ENCODE measurements at places on chromosomes 13 and 19.

DNA sequence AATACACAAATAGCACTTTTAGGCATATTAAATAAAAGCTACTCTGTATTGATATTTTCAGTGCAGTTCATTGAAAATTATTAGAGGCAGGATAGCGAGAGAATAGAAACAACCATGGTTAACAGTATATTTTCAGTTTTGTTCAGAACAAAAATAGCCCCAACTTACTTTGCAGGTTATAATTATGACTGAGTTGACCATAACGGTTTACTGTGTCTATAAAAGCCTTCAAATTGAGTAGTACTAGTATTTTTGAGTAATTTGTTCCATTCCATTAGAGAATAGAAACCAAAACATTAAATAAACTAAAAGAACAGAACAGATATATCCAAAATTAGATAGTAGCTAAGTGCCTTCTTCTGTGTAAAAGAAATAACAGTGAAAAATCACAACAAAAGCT, 1108.4 kb upstream of the PCDH20 start:
- DNase-seq, result no peak

- DNase-seq, result no peak
Observed at GRCh38 chr19:15461694-15462093, 2.6 kb downstream of the RASAL3 start.

DNA sequence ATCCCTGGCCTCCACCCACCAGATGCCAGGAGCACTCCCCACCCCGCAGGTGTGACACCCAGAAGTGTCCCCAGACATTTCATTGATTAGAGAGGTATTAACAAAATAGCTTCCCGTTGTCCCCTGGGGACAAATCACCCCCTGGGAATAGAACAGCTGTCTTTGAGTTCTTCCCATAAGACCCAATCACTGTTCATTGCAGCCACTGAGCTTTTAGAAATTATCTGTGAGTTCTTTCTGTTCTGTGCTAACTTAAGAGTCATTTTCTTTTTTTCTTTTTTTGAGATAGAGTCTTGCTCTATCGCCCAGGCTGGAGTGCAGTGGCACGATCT, 32.8 kb downstream of the MYO9B start:
- no peak for DNase-seq

GRCh38 chr19:58252102-58252685, 23.5 kb downstream of the ZNF544 start:
- DNase-seq, result no peak

DNA sequence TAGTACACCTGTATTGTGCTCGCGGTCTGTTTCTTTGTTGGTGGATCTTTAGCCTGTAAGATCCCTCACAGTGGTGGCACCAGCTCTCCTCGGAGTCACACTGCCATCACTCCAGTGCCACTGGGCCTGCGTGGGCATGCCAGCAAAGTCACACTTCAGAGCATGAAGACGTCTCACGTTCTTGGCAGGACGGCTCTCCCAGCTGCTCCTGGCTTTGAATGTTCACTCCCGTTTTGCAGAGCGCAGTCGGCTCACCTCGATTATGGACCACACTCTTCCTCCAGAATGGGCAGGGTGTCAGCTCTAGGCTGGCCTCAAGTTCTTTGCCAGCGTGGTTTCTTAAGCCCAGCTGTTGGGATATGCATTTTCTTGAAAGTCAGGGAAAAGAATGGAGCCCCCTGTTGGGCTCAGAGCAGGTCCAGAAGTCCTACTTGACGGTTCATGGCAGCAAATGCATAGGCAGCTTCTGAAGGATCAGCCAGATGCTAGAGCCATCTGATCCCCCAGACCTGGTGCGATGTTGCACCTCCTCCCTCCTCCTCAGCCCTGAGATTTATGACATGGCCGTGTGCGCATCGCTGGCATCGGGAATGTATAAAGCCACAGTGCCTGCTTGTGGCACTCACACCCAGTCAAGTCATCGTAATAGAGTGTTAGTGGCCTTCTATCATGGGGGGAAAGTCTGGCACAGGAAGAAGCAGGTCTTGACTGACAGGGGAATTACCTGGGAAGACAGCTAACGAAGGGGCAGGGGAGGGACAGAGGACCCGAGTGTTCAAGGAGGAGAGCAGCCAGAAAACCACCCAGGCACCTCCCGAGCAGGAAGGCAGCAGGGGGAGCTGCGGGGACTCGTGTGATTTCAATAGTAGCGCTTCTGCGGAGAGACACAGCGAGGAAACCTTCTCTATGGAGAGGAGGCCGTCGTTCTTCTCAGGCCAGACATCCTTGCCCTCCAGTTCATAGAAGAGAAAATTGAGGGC, 40.2 kb upstream of the NPAS1 start:
- no peak for DNase-seq

DNA sequence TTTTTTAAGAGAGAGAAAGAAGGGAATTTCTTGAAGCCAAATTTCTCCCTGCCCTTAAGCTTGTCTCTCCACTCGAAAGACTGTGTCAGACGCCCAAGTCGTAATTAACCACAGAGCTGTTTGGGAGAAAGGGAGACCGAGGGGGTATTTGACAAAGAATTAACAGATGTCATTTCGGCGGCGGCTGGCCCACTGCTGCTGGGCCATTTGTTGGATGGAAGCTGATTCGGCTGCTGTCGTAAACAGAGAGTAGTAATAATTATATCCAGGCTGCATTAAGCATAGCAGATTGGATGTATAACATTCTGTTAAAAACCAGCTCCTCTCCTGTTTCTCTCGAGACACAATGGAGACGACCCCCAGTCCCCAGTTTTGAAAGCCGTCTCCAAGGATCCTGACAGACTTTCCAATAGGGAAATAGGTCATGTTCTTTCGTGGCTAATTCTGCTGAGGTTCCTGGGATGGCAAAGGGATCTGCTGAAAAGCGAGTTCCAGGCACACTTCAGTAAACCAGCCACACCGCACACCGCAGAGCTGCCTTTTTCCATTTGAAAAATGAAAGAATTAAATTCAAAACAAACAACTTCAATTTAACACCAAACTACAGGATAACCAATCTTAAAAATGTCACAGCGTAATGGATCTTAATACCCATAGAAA, 71.5 kb downstream of the KCTD15 start:
- no peak for DNase-seq

DNA sequence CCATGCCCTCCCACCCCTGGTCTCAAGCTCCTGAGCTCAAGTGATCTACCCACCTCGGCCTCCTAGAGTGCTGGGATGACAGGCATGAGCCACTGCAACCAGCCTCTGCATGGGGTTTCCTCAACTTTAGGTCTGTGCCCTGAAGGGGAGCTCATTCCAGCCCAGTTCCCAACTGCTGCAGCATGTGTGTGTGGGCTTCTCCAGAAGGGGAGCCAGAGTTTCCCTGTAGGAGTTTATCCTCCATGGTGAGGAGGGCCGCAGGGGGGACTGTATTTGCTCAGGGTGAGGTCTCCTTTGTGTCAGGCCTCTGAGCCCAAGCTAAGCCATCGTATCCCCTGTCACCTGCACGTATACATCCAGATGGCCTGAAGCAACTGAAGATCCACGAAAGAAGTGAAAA, 11.3 kb upstream of the ZNF808 start:
- DNase-seq, result no peak

- DNase-seq, result no peak
Observed at GRCh38 chr19:18519962-18520847, 1.7 kb downstream of the ELL start.

DNA sequence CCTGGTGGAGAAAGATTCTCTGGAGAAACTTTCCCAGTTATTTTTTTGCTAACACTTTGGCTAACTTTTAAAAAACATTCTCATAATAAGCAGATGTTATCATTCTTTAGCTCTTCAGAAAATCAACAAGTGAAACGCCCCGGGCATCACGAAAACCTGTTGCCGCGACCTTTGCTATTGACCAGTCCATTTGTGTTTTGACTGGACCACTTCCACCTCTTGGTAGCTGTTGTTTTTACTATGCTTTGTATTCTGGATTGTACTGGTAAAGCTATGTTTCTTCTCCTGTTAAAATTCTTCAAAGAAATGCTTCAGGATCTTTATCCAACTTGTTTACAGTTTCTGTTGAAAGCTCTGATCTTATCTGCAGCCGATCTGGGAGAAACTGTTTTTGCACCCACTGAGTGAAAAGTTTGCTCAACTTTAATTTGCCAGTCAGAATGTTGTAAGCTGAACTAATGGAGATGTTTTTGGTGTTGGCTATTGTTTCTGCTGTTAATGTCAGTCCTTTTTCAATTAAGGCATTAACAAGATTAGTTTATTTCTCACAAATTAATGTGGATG, 23.3 kb downstream of the UFM1 start:
- DNase-seq, result no peak

- no peak for DNase-seq
Observed at GRCh38 chr13:43159026-43159461, 135.7 kb downstream of the DNAJC15 start.

DNA sequence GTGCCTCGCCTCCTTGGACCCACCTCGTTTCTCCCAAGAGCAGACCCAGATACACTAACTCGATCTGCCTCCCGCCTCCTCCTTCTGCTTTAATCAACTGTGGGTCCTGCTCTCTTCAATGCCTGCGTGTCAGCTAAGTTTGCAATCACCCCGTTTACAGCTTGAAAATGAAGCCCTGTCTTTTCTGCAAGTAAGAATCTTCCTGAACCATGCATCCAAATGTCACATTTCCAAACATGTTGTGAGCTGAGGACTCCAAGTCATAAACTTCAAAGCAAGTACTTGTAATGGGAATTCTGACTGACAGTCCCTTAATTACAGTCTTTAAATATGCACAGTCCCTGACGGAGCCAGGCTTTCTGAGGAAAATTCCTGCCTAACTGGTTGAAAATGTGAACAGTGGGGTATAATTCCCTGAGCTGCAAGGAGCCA, 154.9 kb upstream of the UQCRFS1 start:
- no peak for DNase-seq

DNA sequence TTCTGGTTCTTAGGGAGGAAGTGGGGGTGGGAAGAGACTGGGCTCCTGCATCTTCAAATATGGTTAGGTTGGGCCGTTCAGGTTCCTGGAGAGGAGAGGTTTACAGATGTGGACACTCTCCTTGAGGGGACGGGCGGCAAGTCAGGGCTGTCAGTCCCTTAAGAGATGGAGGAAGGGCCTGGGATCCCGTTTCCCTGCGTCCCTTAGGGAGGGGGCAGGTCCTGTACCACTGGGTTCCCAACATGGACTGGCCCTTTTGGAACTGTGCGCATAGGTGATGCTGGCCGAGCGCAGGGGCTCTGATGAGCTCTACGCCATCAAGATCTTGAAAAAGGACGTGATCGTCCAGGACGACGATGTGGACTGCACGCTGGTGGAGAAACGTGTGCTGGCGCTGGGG, 10.9 kb upstream of the CACNG7 start:
- no peak for DNase-seq

- no peak for DNase-seq
Observed at GRCh38 chr13:30401347-30401746, 20.9 kb upstream of the UBE2L5 start.

- no peak for DNase-seq
Observed at GRCh38 chr19:39746836-39747529, 9.2 kb upstream of the CLC start.

- DNase-seq, result no peak
Observed at GRCh38 chr13:73673931-73674330, 460.3 kb downstream of the KLF12 start.

DNA sequence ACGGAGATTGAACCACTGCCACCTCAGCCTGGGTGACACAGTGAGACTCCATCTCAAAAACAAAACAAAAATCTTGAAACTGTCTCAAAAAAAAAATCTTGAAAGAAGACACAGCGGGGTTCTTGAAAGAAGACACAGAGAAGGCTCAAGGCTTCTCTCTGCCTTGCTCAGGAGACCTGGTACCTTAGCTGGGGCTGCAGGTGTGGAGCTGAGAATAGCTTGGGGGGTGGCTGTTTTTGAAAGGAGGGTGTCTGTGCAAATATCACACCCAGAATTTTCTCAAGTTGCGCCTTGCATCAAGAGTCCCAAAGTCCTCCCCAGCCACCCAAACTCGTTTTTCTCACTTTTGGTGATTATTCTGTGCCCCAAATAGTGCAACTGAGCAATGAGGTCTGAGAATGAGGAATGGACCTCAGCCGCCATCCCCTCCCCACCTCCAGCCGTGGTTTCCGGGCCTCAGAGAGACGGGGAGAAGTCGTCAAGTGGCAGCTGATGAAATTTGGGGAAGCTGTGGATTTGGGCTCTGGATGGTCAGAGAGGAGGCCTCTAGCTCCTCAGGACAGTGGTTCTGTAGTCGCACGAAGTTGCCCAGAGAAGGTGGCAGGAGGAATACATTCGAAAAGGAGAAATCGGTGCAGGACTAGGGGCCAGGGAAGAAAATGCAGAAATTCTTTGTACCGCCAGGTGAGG, 8.8 kb downstream of the S1PR2 start:
- DNase-seq, result no peak

GRCh38 chr19:7505288-7505681, 10.6 kb upstream of the ZNF358 start:
- DNase-seq, result no peak

DNA sequence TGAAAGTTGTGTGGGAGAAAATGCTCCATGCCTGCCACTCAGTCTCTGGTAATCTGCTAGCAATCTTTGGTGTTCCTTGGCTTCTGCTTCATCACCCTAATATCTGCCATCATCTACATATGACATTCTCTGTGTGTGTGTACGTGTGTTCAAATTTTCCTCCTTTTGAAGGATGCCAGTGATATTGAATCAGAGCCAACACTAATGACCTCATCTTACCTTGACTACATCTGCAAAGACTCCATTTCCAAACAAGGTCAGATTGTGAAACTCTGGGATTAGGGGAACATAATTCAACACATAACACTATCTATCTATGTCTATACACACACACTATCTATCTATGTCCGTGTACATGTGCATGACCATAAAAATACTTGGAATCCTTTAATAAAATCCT, 81.4 kb upstream of the IRS2 start:
- no peak for DNase-seq

- no peak for DNase-seq
Observed at GRCh38 chr13:71842003-71842402, 25.0 kb downstream of the DACH1 start.

- no peak for DNase-seq
Observed at GRCh38 chr13:112783978-112784371, 94.1 kb downstream of the ATP11A start.

GRCh38 chr13:45296259-45296658, 44.7 kb downstream of the TPT1 start:
- no peak for DNase-seq

Measured in T-helper 1 cell (primary cell).